ENCODE measurements at places on chromosomes 1 and 21. TPM values are rescaled to one million over a fixed set of nuclear protein-coding genes. Genes with fewer than 3 reads are reported as not detected.

- H3K27ac ChIP-seq, result no peak overlapping the region
- H3K4me3 ChIP-seq, result no peak overlapping the region
- no peak for DNase-seq
Measured at GRCh38 chr1:112589766-112590165, 29.2 kb downstream of the ST7L start.

DNA sequence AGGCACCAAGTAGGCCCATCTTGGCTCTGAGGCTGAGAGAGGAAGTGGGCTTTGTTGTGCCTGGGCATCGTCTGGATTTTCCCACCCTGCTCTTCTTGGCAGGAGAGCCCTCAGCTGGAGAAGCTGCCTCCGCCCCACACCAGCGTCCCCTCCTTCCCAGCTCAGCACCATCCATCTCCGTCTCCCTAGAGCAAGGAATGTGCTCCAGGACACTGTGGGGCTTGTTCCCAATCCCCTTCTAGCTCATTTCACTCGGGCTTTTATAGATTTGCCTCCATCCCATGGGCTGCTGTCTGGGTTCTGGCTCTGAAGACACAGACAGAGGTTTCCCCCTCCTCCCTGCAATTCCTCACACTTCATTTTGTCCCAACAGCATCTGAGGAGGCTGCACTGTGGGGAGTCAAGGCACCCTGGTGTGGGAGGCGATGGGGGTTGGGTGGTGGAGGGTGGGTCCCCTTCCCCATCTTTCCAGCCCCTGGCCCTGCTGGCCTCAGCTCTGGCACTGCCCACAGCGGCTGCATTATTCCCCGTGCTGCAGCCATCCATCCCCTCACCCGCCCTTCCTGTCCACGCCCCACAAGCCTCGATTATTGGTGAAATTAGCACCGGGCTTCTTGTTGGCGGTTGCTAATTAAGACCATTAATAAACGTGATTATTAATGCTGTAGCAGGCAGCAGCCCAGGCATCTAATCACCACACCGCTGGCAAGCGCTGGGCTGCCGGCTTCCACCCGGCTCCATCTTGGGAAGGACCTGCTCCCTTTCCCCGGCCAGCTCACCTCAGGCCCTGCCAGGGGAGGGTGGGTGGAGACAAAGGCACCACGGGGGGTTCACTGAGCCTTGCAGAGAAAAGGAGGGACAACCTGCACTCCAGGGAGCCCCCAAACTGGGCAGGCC, 21.7 kb downstream of the RHBG start:
- DNase-seq, result no peak
- no peaks in the 10 kb centered on the region for H3K36me3 ChIP-seq
- H3K4me1 ChIP-seq, result no peaks in the 10 kb centered on the region
- no peak overlapping the region for H3K4me3 ChIP-seq

GRCh38 chr1:38009088-38009840, 3.3 kb upstream of the UTP11 start:
- DNase-seq, result no peak
- H3K36me3 ChIP-seq, result no peaks in the 10 kb centered on the region
- H3K4me1 ChIP-seq, result peaks cover 6% of the 10 kb centered on the region

GRCh38 chr21:41712201-41712600, 54.7 kb downstream of the RIPK4 start:
- H3K4me1 ChIP-seq, result peaks cover 7% of the 10 kb centered on the region
- DNase-seq, result peak; percentile 27
- H3K27me3 ChIP-seq, result no peaks in the 10 kb centered on the region
- H3K36me3 ChIP-seq, result no peaks in the 10 kb centered on the region
- no peak overlapping the region for H3K27ac ChIP-seq
- H3K4me3 ChIP-seq, result no peak overlapping the region

- no peak overlapping the region for H3K4me3 ChIP-seq
- no peak for DNase-seq
- no peaks in the 10 kb centered on the region for H3K4me1 ChIP-seq
- no peak overlapping the region for H3K27ac ChIP-seq
Measured at GRCh38 chr1:10424034-10424433, 6.2 kb upstream of the CENPS start.

- no peak for DNase-seq
- no peaks in the 10 kb centered on the region for H3K4me1 ChIP-seq
- no peaks in the 10 kb centered on the region for H3K36me3 ChIP-seq
- H3K27ac ChIP-seq, result no peak overlapping the region
- H3K4me3 ChIP-seq, result no peak overlapping the region
- no peaks in the 10 kb centered on the region for H3K27me3 ChIP-seq
Measured at GRCh38 chr1:175878775-175879174, 135.4 kb upstream of the TNR start.

GRCh38 chr1:116569381-116569670, 1.5 kb downstream of the CD58 start:
- H3K27ac ChIP-seq, result no peak overlapping the region
- H3K4me3 ChIP-seq, result no peak overlapping the region
- no peaks in the 10 kb centered on the region for H3K27me3 ChIP-seq
- DNase-seq, result no peak
- H3K4me1 ChIP-seq, result peaks cover 19% of the 10 kb centered on the region

DNA sequence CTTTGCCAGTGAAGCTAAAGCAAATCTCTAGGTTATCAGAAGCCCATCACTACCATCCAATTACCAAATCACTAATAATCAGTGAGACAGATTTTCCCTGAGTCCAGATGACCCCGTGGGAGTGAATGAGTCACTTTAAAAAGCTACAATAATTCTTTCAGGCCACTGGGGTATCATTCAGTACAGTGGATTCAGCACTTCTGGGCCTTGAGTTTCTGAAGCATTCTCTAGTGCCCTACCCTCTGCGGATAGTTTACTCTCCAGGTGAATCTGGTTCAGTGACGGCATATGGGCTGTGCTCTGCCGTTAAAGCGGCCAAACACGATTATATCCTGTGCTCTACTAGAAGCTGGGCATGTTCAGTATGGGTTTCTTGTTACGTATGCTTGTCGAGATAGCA, 26.1 kb downstream of the NR5A2 start:
- H3K27ac ChIP-seq, result no peak overlapping the region
- H3K36me3 ChIP-seq, result no peaks in the 10 kb centered on the region

DNA sequence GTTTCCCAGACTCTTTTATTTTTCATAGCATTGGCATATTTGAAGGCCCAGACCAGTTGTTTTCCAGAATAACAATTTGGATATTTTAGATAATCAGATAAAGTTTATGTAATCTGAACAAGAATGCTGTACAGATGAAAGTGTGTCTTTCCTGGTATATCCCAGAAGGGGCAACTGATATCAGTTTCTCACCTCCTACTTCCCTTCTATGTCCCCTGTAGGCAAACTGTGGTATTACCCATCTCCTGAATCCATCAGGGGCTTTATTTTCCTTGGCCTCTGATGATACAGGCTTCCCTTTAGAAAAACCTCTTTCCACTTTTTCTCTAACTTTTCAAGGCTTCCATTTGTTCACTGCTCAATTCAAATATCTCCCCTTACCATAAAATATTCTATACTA, 87.5 kb upstream of the RGS1 start:
- no peak overlapping the region for H3K27ac ChIP-seq
- no peaks in the 10 kb centered on the region for H3K27me3 ChIP-seq
- DNase-seq, result no peak
- H3K36me3 ChIP-seq, result no peaks in the 10 kb centered on the region
- H3K4me3 ChIP-seq, result no peak overlapping the region

- DNase-seq, result no peak
- H3K4me3 ChIP-seq, result no peak overlapping the region
- no peak overlapping the region for H3K27ac ChIP-seq
- peaks cover 8% of the 10 kb centered on the region for H3K4me1 ChIP-seq
- H3K36me3 ChIP-seq, result no peaks in the 10 kb centered on the region
Measured at GRCh38 chr1:1240822-1241587, 5.5 kb downstream of the C1QTNF12 start.

The ZNF496 gene
- total RNA-seq, result 78.6 TPM

The NBPF10 gene
- 2.6 TPM for total RNA-seq
